ENCODE measurements at places on chromosomes 6 and 20.

DNA sequence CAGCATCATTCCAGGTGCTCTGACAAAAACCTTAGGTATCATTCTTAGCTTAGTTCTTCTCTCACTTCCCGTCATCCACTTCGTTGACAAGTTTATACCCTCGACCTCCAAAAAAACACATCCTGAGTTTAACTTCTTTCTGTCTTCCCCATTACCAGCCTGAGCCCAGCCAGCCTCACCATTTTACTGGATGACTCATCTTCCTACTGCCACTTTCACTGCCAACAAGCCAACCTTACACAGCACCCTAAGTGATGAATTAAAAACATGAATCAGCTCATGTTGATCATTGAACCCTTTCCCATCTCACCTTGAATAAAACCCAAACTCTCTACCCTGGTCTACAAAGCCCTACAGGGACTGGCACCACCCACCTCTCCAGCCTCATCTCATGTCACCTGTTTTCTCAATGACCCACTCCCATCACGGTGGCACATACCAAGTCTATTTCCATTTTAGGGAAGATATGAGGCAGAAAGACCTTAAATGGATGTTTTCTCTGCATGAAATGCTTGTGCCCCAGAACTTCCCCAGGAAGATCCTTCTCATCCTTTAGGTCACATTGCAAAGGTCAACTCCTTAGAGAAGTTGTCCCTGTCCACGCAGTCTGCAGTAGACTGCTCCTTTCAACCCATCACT lies 9.9 kb upstream of the UST start:
- DNase-seq, result no peak

GRCh38 chr6:39471954-39472659 lies 149.6 kb upstream of the KCNK16 start:
- no peak for DNase-seq

DNA sequence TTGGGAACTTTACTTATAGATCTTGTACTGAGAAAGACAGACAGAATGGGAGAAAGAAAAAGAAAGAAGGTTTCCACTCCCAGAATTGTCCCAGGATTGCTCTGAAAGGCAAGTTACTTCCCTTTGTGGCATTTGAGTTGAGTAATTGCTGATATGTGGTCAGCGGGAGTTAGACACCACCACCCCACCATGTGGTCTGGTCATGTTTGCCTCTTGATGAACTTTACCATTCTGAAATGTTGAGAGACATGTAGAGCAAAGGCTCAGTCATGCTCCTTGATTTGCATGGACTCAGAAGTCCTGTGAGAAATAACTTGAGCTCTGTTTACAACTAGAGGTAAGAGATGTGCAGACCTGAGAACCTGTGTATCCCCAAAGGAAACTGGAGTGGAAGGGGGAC lies 17.1 kb downstream of the TCF21 start:
- DNase-seq, result no peak

DNA sequence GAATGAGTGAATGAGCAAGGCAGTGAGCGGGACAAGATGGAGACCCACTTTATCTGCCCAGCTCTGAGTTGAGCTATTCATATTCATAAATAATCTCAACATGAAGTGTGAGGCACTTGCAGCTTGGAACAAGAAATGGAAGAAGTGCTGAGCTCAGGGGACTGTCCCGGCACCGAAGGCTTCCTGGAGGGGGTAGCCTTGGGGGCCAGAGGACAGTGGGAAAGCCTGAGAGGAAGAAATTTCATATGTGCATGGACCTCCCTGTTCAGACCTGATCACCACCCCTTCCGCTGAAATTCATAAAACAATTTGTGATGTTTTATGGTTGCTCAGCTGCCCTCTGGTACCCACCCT lies 103.2 kb downstream of the TOX2 start:
- DNase-seq, result no peak

DNA sequence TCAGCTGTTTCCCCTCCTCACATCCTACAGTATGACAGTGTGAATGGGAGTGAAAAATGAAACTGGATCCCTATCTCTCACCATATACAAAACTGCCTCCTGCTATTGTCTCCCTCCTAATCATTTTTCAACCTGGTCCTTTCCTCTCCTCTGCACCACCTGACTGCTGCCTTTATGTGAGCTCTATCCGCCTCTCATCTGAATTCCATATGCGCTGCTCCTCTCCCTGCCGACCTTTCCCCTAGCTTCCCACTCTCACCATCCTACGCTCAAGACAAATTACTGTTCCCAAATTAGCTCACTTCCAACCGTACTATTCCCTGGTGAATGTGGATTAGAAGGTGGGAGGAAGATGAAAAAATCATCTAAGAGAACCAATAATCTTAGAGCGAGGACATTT lies 148.4 kb upstream of the FBXL4 start:
- DNase-seq, result no peak

- no peak for DNase-seq
These were observed 95.0 kb downstream of the DLGAP4 start for GRCh38 chr20:36400909-36401735.

GRCh38 chr20:458776-459175 lies 3.6 kb downstream of the TBC1D20 start:
- DNase-seq, result no peak

- DNase-seq, result no peak
These were observed 203.4 kb downstream of the MYLK4 start for GRCh38 chr6:2547355-2547754.

DNA sequence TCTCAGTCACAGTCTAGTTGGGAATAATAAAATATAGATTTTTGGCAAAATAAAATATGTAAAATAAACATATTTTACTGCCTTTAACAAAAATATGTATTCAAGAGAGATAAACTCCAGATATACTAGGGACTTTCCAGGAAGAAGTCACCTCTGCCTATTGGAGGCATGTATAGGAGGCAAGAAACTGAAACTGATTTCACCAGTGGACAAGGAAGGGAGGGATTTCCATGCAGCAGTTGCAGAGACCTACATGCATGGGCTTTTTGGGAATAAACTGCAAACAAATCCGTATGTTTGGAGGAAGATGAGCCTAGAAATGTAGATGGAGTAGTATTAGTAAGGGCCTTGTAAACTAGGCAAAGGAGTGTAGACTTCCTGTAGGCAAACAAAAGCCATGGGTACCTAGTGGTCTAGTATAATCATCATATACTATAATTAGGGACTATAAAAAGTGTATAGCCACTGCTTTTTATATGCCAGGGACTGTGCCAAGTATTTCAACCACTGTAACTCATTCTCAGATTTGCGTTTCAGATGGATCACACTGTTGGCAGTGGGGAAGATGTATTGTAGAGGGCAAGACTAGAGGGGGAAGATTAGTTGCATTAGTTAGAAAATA lies 38.9 kb downstream of the CD109 start:
- DNase-seq, result no peak

- DNase-seq, result no peak
These were observed 12.0 kb downstream of the ZFP64 start for GRCh38 chr20:52179331-52180179.

DNA sequence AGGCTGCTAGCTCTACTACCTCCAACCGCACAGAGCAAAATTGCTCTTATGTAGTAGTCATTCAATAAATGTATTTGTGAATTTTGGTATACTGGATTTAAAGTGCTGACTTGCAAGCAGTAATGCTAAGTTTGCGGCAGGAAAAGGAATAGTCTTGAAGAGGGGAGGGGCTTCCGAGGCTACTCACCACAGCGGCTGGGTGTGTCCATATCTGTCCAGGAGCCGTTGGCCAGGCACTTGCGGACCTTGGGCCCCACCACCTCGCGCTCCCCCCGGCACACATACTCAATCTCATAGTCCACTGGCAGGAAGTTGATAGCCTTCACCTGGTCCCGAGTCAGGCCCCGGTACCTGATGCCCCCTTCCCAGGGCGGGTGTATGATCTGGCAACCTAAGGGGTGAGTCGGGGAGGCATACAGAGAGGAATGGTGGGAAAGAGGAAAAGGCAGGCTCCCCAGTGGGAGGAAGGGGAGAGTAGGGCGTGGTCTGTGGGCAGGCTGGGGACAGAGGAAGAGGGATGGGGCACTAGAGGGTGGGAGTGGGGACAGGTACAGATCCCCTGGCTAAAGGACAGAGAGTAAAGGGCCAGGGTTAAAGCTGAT lies 1.7 kb downstream of the GABBR1 start:
- no peak for DNase-seq

DNA sequence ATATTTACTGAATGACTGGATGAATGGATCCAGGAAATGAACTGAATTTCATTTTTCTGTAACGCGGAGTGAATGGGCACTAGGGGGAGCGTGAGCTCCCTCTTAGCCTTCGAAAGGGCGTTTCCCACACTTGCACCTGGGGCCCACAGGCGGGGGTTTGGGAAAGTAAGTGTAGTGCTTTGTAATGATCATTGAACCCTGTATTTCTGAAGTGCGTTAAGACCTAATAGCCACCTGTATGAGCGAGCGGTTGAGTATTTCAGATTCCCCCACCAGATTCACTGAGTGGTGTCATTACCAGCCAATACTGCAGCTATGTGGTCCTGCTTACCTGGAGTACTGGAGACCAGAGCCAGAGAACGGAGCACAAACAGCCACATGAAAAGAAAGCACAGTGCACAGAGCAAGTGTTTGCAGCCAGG lies 10.5 kb downstream of the SYTL3 start:
- no peak for DNase-seq

- no peak for DNase-seq
These were observed 29.8 kb downstream of the PSMB9 start for GRCh38 chr6:32883789-32884188.

GRCh38 chr6:89941031-89941762 lies 46.9 kb downstream of the GJA10 start:
- no peak for DNase-seq

GRCh38 chr6:100446115-100447080 lies 18.3 kb downstream of the SIM1 start:
- no peak for DNase-seq

DNA sequence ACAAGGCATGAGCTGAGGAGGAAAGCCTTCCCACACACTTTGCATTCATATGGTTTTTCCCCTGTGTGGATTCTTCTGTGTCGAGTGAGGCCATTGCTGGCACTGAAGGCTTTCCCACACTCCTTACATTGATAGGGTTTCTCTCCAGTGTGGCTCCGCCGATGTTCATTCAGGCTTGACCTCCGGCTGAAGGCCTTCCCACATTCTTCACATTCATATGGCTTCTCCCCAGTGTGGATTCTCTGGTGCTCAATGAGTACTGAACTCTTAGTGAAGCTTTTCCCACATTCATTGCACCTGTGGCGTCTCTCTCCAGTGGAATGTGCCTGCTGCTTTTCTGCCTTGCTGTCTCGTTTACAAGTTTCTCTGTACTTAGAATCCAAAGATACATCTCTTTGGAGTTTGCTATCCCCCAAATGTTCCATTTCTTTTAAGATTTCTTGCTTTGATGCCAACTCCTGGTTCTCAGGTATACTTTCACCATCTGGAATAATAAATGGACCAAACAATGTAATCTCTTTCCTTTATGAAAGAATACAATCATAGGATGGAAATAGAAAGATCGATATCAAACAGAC lies 9.5 kb downstream of the ZSCAN31 start:
- no peak for DNase-seq

- DNase-seq, result no peak
These were observed 113.4 kb upstream of the CARMIL1 start for GRCh38 chr6:25165800-25166199.

GRCh38 chr6:130034378-130035146 lies 16.2 kb downstream of the L3MBTL3 start:
- DNase-seq, result no peak

- DNase-seq, result no peak
These were observed 16.3 kb downstream of the CCDC167 start for GRCh38 chr6:37483252-37483901.

- DNase-seq, result no peak
These were observed 2.4 kb upstream of the MAN1A1 start for GRCh38 chr6:119352001-119352400.

DNA sequence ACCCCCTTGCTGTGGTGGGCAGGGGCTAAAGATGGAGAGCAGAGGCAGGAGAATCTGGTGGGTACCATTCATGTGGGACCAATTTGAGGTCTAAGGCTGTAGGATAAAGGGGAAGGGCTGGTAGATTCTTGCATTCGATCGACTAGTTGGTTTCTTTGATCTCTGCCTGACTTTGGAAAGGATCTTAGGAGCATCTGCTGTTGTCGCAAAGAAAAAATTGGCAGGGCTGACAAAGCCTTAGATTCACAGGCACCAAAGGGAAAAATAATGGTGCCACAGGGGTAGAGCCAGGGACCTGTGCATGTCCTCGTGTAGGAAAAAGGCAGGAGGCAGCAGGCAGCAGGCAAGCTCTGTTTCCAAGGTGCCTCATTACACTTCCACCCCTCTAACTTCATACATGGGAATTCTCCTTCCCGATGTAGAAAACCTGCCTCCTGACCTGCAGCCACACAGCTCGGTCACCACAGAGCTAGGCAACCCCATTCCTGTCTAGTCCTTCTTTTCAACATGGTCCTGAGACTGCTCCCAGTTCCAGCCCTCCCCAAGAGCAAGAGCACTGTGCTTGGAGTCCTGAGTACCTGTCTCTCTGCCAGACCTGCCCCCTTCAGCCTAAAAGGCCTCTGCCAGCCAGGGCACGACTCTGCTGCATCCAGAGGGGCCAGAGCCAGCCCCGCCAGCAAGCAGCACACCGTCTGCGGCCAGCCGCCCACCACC lies 71.9 kb downstream of the FGD2 start:
- no peak for DNase-seq

DNA sequence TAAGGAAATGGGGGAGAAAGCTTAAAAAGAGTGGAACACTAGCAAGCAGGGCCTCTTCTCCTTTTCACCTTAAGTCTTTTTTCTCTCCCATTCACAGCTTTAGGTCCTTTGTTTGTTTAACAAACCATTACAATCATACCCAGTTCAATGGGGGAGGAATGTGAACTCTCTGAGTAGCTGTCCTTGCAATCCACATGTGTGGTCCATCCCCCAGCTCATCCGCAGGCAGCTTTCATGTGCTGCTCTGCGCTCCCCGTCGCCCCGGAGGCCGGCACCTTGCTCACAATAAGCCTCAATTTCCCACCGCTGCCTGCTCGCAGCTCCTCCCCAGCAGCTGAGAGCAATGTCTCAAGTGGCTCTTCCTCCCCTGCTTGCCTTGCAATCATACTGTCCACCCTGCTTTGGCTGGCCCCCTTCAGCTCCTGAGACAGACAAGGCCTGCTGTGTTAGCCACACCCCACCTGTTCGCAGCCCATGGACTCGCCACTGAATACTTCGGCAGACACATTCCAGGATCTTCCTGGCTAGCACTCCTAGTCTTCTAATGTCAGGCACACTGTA lies 49.1 kb downstream of the PLAGL1 start:
- no peak for DNase-seq

GRCh38 chr6:103522045-103522444 lies 1337.7 kb downstream of the HACE1 start:
- DNase-seq, result no peak

GRCh38 chr6:142331601-142332000 lies 29.8 kb downstream of the ADGRG6 start:
- DNase-seq, result no peak

- no peak for DNase-seq
These were observed 11.7 kb upstream of the SULF2 start for GRCh38 chr20:47796971-47797370.

GRCh38 chr6:110471726-110472365 lies 4.6 kb downstream of the SLC22A16 start:
- DNase-seq, result no peak

GRCh38 chr6:125981571-125982185 lies 4.7 kb upstream of the TRMT11 start:
- DNase-seq, result no peak

GRCh38 chr6:99901596-99902384 lies 92.2 kb downstream of the MCHR2 start:
- DNase-seq, result no peak

GRCh38 chr20:57390604-57391438 lies at the start of gene RBM38:
Gene RBM38, plus strand, starts transcription at chr20:57391396. Its CDS starts 186 bp downstream, at chr20:57391582.
- peak; percentile 84 for DNase-seq
